ENCODE measurements at places on chromosomes 6 and 20. TPM values are rescaled to one million over a fixed set of nuclear protein-coding genes. Genes with fewer than 3 reads are reported as not detected.

DNA sequence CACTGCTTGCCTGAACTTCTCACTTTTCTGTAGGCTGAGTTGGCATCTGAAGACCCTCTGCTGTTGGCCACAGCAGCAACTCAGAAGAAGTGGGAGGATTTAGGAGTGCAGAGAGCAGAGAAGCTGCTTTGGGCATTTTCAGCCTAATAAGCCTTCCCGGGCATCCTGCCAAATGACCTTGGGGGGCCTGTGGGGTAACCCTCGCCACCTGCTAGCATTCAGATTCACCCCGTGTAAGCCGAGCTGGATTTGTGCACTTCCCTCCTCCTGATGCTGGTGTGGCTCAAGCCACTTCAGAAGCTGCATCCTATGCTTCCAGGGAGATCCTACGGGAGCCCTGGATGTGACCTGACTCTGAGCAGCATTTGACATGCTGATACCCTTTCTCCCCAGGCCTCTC is 114.8 kb downstream of the LRFN2 start:
- no peak for DNase-seq

DNA sequence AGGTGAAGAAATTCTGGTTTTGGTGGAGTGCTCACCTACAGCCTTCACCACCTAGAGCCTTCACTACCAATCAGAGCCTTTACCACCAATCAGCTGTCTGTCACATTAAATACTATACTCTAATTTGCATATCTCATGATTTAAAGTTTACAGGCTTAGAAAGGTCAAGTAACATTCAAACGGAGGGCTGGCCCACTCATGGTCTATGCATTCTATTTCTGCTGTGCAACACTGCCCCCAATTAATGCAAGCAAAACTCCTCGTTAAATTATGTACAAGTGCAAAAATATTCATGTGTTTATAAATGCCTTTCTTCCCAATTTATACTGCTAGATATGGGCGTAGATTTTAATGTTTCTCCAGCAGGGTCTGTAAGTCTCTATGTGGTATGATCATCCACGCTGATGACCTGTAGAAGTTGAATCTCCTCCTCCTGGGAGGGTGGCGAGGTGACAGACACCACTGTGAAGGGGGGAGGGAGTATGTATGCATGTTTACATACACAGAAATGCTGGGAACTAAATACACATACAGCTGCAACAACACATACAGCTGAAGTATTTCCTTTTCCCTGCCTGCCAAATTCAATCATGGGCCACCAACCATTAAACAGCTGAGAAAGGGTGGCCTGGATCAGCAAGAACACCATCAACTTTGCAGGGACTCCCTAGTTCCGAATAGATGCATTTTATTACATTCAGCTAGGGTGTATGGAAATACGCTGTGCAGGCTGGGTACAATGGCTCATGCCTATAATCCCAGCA is 13.1 kb downstream of the RRAGD start:
- no peak for DNase-seq

Gene TTK
- 69.5 TPM for total RNA-seq

DNA sequence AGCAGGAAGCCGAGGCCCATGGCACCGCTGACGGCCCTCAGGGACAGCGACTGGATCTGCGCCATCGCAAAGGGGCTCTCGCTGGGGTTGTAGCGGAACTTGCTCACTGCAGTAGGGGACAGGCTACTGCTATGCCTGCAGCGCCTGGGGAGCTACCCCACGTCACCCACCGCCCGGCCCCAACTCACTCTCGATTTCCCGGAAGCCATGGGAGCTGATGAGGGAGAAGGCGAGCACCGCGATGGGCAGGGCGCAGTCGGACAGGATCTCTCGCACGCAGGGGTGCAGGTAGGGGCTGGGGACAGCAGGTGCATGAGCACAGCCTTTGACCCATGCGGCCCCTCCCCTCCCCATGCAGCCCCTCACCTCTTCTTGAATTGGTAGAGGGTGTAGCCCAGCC is 9.8 kb downstream of the SLC4A11 start:
- no peak for DNase-seq

Gene OPRM1
- total RNA-seq: not detected

Gene TTLL9
- not detected for total RNA-seq

DNA sequence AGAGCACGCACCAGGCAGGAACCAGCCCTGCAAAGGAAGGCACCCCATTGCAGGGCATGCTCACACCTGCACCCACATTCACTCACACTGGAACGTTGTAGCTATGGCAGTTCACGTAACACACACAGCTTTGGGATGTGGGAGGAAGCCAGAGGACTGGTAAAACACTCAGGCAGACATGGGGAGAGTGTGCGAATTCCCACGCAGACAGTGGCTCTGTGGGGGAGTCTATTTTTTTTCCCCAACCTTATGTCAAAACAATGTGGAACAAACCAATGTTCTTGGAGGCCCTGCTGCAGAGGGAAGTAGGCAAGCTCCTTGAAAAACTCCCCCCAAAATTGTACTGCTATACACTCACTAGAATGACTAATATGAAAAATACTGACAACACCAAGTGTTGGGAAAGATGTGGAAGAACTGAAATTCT is 91.0 kb downstream of the PPP1R14C start:
- no peak for DNase-seq

- peak; percentile 97 for DNase-seq
These were observed 289.4 kb upstream of the STXBP5 start for GRCh38 chr6:146914489-146915483.

DNA sequence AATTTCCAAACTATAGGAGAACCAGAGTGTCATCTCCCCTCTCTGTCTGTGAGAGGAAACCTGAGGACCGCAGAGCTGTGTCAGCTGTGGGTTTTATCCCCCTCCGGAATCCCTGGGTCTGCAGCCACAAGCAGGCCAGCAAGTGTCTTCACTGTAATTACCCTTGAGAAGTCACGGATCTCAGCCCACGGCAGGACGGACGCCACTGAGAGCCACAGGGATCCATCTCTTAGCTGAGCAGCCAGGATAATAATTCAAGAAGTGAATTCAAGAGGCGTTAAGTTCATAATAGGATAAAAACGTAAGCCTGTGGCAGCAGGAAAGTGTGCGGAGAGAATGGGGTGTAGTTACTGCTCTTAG is 37.0 kb downstream of the DLL1 start:
- no peak for DNase-seq

Gene TXNDC5
- total RNA-seq: 240 TPM

Gene SNAP25
- 0.58 TPM for total RNA-seq

Gene TRDN
- not detected for total RNA-seq

- DNase-seq: peak; percentile 44
These were observed 970 bp downstream of the BLTP3A start for GRCh38 chr6:34792605-34793500.

- peak; percentile 37 for DNase-seq
These were observed 8.0 kb downstream of the TP53RK start for GRCh38 chr20:46681032-46681854.

GRCh38 chr20:49310705-49311104 is 32.8 kb upstream of the ZNFX1 start:
- peak; percentile 26 for DNase-seq

DNA sequence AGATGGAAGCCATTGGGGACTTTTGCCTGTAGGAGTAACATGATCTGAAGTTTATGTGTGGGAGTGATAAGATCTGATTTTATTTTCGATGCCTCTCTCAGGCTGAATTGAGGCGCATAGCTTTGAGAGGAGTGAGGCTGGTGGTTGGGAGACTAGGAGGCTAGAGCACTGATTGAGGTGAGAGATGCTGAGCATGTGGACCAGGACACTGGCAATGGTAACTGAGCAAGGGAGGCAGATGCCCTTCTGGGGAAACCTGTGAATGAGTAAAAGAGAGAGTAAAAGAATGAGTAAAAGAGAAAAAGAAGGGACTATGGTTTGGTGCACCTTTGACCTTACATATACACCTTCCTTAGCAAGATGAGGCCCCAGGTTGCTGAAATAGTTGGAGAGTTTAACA is 3.0 kb downstream of the RRP36 start:
- no peak for DNase-seq

- no peak for DNase-seq
These were observed 553.1 kb upstream of the MAN1A1 start for GRCh38 chr6:119902681-119903080.

DNA sequence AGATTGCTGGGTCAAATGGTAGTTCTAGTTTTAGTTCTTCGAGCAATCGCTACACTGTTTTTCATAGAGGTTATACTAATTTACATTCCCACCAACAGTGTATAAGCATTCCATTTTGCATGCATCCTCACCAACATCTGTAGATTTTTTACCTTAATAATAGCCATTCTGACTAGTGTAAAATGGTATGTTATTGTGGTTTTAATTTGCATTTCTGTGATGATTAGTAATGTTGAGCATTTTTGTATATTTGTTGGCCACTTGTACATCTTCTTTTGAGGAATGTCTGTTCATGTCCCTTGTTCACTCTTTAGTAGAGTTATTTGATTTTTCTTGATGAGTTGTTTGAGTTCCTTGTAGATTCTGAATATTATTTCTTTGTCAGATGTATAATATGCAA is 236.2 kb downstream of the GRM1 start:
- DNase-seq: no peak

GRCh38 chr6:62371453-62372210 is 85.6 kb upstream of the KHDRBS2 start:
- DNase-seq: no peak

Gene PROKR2
- not detected for total RNA-seq

GRCh38 chr6:72724545-72724944 is 102.7 kb downstream of the KCNQ5 start:
- DNase-seq: peak; percentile 59

Measured in LHCN-M2 (cell line).